ENCODE measurements at places on chromosomes 3 and 15. TPM values are rescaled to one million over a fixed set of nuclear protein-coding genes. Genes with fewer than 3 reads are reported as not detected.
A peak's percentile ranks its signal among the peaks of the same experiment; 100 is the strongest.

GRCh38 chr15:67193223-67193990 lies 61.1 kb downstream of the AAGAB start:
- peaks cover 13% of the 10 kb centered on the region for H3K4me1 ChIP-seq
- peaks cover 73% of the 10 kb centered on the region for H3K36me3 ChIP-seq
- no peak for DNase-seq
- H3K27ac ChIP-seq: peak overlapping the region; percentile 63
- H3K4me3 ChIP-seq: no peak overlapping the region

- H3K27me3 ChIP-seq: peaks cover 84% of the 10 kb centered on the region
- no peaks in the 10 kb centered on the region for H3K36me3 ChIP-seq
- H3K4me3 ChIP-seq: no peak overlapping the region
Observed at GRCh38 chr3:147385059-147386012, 21.0 kb downstream of the ZIC4 start.

DNA sequence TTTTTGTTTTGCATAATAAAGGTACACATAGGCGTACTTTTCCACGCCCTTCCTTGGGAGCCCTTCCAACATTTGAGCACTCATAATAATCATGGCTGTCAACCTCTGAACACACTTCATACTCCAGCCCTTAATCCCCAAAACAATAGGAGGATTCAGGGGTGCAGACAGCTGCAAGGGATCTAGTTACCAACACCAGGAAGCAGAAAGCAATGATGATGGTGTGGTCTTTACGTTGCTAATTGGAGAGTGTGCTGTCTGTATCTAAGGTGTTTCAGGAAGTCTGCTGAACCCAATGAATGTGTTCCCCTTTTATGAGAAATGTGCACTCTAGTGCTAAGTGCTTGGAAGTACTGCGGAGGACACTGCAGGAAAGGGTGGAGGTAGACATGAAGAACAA lies 60.3 kb upstream of the PDZRN3 start:
- no peaks in the 10 kb centered on the region for H3K27me3 ChIP-seq
- no peak for DNase-seq
- H3K4me3 ChIP-seq: no peak overlapping the region
- H3K27ac ChIP-seq: no peak overlapping the region
- H3K36me3 ChIP-seq: no peaks in the 10 kb centered on the region

GRCh38 chr3:129387487-129387886 lies 40.9 kb downstream of the EFCAB12 start:
- DNase-seq: no peak
- H3K36me3 ChIP-seq: peaks cover 24% of the 10 kb centered on the region
- H3K27me3 ChIP-seq: no peaks in the 10 kb centered on the region
- H3K4me3 ChIP-seq: no peak overlapping the region
- H3K4me1 ChIP-seq: no peaks in the 10 kb centered on the region
- no peak overlapping the region for H3K27ac ChIP-seq

Gene NUP210
- 196 TPM for total RNA-seq
